ENCODE measurements at places on chromosomes 11 and 22.

DNA sequence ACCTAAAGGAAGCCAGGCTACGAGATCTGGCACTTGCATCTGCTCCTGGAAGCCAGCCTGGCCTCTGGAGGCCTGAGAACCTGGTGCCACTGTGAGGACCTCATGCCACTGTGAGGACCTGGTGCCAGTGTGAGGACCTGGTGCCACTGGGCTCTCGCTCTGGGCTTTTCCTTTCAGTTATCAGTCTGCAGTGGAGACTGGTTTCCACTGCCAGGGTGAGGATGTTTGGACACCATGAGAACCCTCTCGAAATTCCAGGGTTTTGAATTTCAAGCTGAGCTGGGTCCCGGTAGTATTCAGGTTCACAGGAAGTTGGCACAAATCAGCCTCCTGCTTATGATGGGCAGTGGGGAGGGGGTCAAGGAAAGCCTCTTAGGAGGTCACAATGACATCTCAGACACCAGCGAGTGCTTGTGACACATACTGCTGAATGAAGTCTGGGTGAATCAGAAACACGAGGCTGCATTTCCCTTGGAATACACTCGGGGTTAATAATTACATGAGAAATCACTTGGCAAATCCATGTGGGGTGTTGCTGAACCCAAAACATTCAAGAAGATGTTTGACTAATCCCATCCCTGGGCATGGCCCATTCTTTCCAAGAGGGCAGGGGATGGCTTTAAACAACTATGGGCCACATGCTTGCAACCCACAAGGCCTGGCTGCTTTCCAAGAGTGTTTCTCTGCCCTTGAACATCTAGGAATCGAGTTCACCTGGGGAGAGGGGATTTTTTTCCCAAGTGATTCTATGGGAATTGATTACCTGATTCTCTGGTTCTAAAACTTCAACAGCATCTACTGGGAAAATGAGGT is 60.2 kb downstream of the LINC01488 start:
- DNase-seq = peak; percentile 12

GRCh38 chr22:37991731-37992442 is 7.5 kb upstream of the SOX10 start:
- DNase-seq = no peak

DNA sequence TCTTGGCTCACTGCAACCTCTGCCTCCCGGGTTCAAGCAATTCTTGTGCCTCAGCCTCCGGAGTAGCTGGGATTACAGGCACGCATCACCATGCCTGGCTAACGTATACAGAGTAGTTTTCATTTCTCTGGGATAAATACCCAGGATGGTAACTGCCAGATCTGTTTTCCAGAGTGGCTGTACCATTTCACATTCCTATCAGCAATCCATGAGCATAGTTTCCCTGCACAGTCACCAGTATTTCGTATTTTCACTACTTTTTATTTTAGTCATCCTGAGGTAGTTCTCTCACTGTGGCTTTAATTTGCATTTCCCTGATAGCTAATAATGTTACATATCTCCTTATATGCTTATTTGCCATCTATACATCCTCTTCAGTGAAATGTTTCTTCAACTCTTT is 11.0 kb upstream of the SCARF2 start:
- DNase-seq = no peak

DNA sequence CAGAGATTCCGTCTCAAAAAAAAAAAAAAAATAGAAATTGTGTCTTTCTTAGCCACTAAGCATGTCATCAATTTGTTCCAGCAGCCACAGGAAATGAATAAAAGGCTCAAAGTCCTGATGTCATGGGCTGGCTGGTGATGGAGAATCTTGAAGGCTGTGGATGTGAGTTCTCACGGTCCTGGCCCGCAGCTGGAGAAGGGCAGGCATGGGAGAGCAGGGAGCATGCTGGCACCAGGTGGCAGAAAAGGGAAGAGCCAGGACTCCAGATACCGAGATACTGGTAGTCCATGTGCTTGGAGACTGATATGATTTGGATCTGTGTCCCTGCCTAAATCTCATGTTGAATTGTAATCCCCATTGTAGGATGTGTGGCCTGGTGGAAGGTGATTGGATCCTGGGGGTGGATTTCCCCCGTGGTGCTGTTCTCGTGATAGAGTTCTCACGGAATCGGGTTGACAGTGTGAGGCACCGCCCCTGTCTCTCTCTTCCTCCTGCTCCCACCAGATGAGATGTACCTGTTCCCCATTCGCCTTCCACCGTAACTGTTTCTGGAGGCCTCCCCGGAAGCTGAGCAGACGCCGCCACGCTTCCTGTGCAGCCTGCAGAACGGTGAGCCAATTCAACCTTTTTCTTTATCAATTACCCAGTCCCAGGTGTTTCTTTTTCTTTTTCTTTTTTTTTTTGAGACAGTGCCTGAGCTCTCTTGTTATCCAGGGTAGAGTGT is 18.1 kb downstream of the MRGPRD start:
- no peak for DNase-seq

DNA sequence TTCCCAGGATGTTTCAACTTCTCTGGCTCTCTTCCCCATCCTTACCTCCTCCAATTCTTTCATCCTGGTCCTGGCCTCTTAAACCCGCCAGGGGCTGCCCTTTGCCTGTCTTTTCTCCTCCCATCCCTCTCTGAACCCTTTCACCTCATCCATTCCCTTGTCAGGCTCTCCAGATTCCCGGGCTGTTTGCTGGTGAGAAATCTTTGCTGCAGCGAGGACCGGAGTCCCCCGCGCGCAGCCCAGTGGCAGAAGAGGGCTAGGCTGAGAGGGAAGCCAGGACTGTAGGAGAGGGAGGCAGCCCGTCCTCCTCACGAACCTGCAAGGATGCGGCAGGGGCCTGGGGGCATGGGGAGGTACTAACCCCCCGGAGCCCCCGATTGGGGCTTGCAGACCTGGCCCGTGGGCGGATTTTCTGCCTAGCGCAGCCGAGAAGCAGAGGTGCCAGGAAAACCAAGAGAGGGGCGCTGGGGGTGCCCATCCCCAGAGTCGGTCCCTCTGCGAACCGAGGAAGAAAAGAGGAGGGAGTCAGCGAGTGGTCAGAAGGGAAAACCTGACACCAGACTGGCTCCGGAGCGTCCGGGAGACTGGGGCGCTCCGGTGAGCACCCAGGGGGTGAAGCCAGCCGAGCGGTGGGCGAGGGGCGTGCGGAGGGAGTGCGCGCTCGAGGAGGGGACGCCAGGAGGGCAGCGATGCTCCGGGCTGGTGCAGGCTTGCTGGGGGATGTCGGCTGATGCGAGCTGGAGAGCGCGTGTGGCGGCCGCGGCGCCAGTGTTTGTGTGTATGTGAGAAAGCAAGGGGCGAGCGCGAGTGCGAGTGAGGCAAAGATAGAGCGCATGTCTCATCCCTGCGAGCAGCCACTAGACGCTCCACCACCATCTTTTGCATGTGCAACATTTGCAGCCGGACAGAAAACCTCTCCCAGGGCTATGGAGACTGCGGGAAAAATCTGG is at the start of gene GRIA4:
Gene GRIA4, plus strand, starts transcription at position 242 of the 950 bp plus-strand sequence. CDS start 925 bp downstream, outside the sequence.
- peak; percentile 31 for DNase-seq

DNA sequence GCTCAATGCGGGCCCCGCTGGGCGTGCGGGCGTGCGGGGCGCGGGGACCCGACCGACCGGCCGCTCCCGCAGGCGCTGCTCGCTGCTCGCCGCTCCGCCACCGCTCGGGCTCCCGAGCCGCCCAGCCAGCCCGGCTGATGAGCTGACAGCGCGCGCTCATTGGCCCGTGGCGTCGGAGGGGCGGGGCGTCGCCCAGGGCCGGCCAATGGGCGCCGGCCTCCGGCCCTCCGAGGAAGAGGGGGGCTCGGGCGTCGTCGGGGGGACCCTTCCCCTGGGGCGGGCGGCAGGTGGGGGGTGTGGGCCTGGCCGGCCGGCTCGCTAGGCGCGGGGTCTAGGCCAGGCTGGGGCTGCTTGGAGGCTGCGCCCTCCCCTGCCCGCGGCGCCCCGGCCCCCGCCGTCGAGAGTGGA is at the start of gene SCUBE1:
Gene SCUBE1, minus strand, starts transcription at position 111 of the 408 bp plus-strand sequence. CDS start 111 bp downstream, outside the sequence.
- peak; percentile 58 for DNase-seq

GRCh38 chr22:50485221-50486131 is 1.2 kb upstream of the MIOX start:
- no peak for DNase-seq

All from left cardiac atrium (tissue), 4 donors.